ENCODE measurements at places on chromosomes 5 and 9.

DNA sequence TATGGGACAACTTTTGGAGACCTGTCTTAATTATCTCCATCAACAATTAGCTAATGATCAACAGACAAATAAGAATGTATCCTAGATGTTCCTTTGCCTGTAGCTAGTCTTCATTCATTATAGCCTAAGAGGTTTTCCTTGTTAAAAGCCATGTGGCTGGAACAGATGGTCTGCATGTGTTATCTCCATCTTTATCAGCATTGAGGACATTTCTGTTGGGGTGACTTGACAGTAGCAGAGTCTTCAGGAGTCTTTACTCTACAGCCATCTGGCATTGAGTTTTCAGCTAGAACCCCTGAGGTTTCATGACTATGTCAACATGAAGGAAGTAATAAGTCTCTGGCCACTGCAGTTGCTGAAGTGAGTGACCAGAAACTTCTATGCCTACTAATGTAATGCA, 106.6 kb upstream of the TLE4 start:
- no peak for DNase-seq

- no peak for DNase-seq
Measured at GRCh38 chr9:76877961-76878360, 28.0 kb downstream of the PRUNE2 start.

- DNase-seq, result no peak
Measured at GRCh38 chr5:136661026-136661425, 295.7 kb upstream of the TRPC7 start.

DNA sequence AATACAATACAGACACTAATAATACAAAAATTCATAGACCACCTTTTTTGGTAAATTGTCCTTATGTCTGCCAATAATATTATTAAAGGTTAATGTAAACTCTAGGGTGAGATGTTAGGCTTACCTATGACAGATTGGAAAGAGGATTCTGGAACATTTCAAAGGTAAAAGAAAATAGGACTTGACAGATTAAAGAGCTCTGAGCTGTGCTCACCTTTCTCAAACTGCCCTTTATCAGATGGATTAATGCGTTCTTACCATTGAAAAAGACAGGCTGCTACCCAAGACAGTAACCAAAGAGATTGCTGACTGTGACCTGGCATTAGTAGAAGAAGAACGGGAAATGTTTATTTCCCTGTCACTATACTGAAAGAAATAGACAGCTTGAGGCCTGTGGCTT, 156.1 kb upstream of the MRPS30 start:
- DNase-seq, result no peak

DNA sequence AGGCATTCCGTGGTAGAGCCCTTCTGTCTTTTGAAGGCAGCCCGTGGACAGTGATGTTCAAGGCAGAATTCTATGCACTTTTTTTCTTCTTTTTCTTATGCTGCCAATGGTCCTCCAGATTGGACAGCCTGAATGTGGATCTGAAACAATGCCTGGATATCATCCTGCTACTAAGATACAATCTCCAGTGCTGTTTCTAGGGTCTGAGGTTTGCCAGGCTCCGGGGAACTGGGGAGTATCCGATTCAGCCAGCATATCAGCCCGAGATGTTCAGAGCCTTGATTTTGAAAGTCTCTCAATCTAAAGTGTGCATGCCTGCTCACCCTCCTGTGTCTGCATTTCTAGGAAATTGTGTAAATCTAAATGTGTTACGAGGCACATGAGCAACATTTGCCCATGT, 103.8 kb upstream of the WWC1 start:
- DNase-seq, result no peak

GRCh38 chr5:102807878-102808502, 52.9 kb downstream of the PAM start:
- no peak for DNase-seq

GRCh38 chr9:123550012-123550411, 194.0 kb downstream of the CRB2 start:
- no peak for DNase-seq

GRCh38 chr5:122915717-122916461, 70.5 kb downstream of the SNX24 start:
- DNase-seq, result no peak

DNA sequence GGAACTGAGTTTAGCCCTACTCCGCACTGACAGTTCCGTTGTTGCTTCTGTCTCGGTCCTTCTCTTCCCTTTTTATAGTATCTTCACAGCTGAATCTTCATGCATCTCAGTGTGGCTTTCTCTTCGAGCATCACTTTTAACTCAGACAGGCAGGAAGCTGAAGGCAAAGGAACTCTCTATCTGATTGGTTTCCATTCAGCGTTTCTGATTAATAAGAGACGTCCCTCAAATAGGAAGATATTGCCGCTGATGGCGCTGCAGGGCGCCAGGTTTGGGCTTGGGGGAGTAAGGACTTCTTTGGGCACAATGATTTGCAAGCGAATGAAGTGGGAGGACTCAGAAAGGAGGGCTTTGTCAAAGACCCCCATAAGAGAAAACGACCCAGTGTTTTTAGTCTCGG, at the start of gene CDH9:
Gene CDH9, minus strand, starts transcription at position 111 of the 400 bp plus-strand sequence. CDS start 50,253 bp downstream, outside the sequence.
- no peak for DNase-seq

DNA sequence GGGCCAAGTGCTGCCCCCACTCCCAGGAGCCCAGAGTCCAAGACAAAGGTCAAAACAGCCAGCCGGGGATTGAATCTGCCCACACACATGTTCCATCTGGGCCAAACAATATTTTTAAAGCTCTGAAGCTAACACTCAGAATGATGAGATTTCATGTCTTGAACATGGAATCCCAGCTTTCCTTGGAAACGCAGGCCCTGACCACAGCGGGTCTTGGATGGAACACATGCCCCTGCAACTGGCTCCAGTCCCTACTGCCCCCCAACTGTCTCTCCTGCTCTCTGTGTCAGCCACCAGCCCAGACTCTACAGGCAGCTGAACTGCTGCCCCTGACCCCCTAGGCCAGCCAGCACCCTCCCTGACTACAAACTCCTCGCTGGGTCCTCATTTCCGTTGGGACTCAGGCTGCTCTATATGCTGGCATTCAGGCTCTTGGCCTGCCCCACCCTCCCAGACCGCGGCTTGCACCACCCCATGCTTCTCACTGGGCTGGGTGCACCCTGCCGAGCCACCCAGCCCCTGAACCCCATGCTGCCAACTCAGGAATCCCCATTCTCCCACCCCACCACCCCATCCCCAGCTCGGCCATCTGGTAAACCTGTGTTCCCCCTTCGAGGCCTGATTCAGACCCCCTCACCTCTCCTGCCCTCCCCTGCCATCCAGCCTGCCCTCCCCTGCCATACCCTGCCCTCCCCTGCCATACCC, 71.7 kb downstream of the ADAMTS2 start:
- no peak for DNase-seq

- no peak for DNase-seq
Measured at GRCh38 chr5:151772029-151772845, 483 bp downstream of the G3BP1 start.

GRCh38 chr5:119032656-119033055, 38.2 kb upstream of the DMXL1 start:
- DNase-seq, result no peak

DNA sequence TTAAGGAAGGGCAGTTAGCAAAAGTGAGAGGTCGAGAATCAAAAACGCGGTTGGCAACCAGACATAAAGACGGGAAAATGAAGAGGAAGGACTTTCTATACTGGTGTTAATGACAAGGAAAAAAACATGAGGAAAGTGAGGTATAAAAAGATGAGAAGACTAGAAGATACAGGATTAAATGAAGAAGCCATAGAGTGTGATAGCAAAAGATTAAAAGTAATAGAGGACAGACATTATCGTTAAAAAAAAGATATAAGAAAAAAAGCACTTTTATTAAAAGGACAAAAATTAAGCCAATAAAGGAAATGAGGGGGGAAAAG, 1.7 kb upstream of the SSBP2 start:
- DNase-seq, result no peak

DNA sequence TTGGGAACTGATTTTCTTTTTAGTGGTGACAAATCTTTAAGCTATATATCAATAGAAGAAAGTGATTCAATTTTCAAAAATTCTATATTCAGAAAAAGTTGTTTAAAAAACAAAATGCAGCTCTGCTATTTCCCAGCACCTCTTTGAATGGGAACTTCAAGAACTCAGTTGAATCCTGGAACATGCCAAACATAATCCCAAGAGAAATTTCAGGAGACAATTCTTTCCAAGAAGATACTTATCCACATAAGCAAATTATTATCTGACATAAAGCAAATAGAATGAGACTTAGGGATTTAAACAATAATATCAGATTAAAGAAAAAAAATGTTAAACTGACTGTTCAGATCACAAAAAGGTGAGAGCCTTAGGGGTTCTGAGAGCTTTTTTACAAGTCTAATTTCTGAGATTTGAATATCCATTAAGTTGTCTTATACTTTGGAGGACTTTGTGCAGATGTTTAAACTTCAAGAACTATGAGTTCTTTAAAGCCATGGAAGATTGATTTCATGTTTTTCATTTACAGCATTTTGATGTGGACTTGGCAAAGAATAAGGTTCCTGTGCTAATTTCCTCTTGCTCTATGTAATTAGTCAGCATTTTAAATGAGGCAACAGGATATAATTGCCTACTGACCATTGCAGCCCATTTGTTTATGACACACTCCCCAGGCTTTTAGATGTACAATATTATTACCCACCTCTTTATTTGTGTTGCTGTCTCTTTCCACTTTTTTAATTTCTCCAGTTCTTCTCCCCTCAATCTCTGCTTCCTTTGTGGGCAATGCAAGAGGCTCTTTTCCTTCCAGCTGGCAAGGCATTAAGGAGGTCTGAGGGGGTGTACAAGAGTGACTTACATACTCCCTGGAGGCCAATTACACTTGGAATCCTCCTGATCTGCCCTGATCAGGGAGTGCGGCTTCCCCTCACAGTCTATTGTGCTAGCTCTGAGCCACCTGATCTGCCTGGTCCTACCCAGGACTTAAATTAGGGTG, 419.1 kb downstream of the NR2F1-AS1 start:
- DNase-seq, result no peak

- DNase-seq, result no peak
Measured at GRCh38 chr5:153543959-153544470, 53.5 kb downstream of the GRIA1 start.

GRCh38 chr5:12668564-12668963, 764.3 kb upstream of the CTNND2 start:
- no peak for DNase-seq

GRCh38 chr5:53095931-53096525, 13.5 kb downstream of the MOCS2 start:
- DNase-seq, result peak; percentile 26

DNA sequence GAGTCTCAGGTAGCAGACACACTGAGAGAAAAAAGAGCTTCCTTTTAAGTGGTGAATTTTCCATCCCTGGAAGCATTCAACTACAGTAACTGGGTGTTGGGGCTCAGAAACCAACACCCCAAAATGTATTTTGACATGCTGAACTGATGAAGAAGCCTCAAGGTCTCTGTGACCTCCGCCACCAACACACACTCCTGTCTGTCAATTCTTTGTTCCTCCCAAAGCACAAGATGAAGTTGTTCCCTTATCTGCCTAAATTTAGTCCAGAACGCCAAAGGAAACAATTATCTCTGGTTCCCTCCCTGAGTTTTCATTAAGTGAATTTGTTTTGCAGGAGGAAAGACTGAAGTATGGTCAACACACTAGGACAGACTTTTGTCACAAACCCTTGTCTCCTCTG, 1.4 kb upstream of the CDKN2AIPNL start:
- DNase-seq, result no peak

GRCh38 chr5:169157064-169157463, 143.9 kb downstream of the SLIT3 start:
- no peak for DNase-seq

DNA sequence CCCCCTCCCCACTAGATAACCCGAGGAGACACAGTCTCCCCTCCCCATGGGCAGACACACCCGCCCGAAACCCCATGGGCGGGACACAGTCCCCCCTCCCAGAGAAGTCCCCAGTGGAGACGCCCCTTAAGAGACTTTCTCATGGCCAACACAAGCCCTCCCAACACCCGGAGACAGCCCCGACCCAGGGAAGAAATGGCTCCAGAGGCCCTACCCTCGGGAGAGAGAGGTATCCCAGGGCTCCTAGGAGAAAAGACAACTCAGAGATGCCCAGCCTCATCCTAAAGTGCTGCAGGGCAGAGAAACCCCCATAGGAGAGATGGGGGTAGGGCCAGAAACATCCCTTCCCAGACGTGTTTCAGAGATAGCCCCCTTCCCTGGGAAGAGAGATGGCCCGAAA, 27.4 kb downstream of the PCDH1 start:
- DNase-seq, result no peak

DNA sequence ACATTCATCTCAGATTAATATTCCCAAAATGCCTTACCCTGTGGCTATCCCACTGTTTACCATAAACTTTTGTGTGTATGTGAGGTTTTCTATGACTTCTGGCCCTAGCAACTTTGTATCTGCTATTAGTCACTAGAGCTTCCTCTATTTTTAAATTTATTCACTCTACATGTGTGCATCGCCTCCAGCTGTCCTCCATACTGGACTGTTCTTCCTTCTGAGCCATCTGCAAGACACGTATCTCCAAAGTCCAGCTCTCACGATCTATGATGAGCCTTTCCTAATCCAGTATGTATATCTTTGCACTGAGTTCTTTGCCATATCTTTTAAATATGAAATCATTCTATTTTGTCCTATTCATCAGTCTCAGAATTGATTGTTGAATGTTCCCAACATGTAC, 1.7 kb upstream of the GNG10 start:
- no peak for DNase-seq

DNA sequence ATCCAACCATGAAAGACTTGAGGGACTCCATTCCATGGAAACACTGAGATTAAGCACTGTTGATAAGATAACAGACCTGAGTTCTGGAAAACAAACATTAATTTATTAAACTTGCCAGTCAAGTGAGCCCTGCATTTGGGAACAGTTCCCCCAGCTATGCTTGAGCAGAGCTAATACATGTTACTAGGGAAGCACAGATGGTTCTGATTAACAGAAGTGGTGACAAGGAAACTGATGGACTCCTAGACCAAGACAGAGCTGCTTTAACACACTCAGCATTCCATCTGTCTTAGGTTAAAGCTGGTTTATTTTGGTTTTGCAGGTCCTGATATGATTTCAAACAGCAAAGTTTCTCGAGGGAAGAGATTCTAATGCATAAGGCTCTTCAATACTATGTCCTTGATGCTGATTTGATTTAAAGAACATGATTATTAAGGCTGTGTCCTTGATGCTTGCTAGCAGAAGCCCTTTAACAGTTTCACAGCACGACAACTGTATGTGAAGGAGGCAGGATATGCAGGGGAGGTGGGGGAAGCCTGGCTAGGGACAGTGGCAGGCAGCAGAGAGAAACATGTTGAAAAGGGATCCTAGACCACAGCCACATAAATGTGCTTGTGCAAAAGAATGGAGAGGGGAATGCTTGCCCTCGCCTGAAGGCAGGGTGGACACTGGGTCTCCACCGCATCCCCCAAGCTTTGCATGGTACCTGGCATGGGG, 66.2 kb downstream of the ACTBL2 start:
- no peak for DNase-seq

GRCh38 chr9:71459082-71459481, 309.2 kb downstream of the CEMIP2 start:
- no peak for DNase-seq

DNA sequence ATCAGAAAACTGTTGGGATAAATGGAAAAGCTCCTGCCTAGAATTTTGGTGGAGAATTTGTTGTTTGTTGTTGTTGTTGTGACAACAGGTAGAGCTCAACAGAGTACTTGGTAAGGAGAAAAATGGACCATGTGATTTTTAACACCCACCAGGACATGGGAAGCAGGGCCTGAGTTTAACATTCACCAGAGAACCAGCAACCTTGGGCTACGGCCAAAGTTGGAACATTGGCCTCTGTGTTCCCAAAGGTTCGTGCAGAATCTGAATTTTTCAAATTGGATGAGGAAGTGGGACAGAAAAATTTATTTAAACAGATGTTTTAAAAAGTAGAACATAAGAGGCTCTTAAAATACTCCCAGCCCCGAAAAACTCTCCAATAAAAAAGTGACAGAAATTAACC, 127.0 kb downstream of the GNA14 start:
- DNase-seq, result no peak
